ENCODE measurements at places on chromosomes 2 and 18.

GRCh38 chr18:52287151-52287550 lies 52.8 kb upstream of the DCC start:
- no peak for DNase-seq

DNA sequence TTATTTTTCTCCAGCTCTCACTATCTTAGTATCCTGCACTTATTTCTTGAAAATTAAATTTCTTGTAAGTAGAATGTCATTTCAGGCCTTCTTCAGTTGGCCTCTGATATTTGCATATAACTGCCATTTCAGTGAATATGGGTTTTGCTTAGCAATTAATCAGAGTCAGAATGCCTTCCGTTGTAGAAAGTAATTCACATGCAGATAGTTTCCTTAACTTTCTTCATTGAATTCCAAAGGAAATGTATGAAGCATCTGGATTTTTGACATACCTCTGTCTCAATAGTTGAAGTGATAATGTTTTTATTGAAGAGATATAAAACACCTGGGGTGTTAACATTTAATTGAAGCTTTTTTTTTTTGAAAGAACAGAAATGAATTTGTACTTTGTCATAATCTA lies 914.1 kb upstream of the NXPH2 start:
- no peak for DNase-seq

DNA sequence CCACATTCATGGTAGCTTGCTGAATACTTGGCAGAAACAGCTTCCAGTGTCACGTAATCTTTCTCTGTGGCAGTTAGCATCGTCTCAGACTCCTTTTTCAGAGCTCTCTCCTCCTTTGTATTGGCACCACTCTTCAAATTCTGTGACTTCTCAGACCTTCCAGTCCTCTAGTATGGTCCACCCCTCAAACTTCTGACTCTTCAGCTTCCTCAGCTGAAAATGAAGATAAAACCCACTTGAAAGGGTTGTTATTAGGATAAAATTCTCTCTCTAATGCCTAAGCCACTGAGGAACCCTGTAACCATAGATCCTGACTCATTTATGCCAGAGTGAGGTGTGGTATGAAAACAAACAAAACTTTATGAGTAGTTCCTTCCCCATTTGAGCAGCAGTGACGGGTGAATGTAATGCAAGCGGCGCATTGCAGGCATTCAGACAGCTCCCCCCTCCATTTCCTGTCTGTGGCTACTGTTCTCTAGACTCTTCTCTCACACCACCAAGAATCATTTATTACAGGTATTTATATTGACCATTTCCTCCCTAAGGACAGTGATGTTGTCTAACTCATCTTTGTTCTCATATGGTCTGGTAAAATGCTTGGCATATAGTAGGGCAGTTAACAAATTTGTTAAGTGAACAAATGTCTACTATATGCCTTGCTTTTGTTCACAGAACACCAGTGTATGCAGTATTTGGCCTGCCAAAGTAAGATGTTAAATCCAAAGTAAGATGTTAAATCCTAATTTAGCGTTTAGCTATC lies 35.3 kb downstream of the GALNT1 start:
- DNase-seq, result no peak

DNA sequence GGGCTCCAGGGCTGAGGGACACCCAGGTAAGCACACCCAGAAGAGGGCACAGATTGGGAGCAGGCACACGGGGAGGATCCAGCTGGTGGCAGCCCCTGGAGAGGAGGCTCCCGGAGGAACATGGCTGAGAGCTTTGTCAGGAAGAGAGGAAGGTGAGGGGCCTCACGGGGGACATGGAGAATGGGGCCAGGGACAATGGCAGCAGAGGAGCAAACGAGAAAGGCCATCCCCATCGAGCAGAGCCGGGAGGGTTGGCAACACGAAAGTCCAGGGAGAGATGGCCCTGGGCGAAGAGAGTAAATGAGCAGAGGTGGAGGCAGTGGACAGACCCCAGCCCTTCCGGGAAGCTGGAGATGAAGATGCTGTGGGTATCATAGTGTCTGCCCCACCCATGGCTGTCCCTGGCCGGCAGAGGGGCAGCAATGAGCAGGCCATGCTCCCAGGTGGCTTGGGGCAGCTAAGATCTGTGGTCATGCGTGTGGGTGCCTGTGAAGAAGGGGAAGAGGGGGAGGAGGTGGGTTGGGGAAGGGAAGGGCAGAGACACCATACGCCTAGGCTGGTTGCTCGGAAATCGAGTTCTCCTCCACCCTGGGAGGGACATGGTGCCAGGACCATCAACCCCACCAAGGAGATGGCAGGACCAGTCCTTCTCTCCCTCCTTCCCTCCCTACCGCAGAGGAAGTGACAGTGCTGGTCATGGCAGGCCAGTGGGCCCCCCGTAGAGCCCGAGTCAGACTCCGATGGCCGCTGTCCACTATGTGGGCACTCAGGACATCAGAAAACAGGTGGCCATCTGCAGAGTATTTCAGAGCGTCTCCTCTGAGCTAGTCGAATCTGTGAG lies 191.7 kb downstream of the NDUFA10 start:
- no peak for DNase-seq

DNA sequence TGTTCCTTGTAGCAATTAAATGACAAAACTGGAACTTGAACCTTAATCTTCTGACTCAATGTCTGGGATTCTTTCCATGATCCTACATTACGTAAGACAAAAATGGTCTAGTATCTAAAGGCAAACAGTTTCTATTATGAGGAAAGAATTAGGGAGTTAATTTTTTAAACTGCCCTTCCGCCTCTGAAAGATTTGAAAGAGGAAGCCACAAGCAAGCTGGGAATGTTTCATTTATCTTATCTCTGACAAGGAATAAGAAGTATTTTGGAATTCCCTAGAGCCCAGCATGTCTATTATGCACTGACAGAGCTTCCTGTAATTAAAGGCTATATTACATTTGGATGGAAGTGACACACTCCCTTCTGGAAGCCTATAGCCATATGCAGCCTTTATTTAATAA lies 558.8 kb upstream of the CDH2 start:
- peak; percentile 2 for DNase-seq

- DNase-seq, result no peak
These were observed 16.6 kb downstream of the THAP4 start for GRCh38 chr2:241620419-241620769.

DNA sequence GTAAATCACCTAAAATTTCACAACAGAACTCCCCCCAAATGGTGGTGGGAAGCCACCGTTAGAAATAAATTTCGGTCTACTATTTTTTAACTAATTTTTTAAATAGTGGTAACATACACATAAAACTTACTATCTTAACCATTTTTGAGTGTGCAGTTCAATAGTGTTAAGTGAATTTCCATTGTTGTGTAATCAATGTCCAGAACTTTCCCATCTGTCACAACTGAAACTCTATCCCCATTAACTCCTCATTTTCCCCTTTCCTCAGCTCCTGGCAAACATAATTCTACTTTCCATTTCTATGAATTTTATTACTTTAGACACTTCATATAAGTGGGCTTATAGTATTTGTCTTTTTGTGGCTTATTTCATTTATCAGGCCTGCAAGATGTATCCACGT lies 34.1 kb upstream of the HNMT start:
- no peak for DNase-seq

- DNase-seq, result no peak
These were observed 169.8 kb downstream of the MREG start for GRCh38 chr2:215843579-215843978.

DNA sequence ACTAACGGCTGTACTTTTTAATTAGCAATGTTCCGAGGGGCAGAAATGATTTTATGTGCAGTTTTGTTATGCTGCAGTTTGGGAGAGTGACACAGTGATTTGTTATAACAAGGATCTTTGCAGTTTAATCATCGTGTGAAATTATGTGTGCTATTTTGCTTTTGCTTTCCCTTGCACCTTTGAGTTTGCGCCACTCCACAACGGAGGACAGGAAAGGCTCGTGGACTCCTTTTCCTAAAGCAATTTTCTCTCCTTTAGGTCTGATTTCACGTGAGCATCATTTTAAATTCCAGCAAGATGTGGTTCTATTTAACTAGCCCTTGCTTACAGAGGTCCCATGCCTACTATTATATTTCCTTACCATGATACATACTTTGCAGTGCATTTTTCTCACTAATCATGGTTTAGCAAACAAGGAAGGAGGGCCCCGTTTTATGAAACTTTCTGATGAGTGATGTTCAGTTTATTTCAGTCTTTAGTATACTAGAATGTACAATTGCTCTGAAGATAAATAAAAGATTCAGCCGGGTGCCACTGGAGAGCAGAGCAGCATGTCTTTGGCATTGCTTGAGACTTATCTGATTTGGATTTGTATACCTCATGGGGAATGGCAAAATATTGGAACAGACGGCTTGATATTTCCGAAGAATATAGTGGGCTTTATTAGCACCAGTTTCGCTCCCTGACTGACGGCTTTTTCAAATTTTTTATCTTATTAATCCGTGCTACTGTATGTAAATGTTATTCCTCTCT lies 528.2 kb upstream of the FANCL start:
- DNase-seq, result no peak

- no peak for DNase-seq
These were observed 113.8 kb downstream of the SH3RF3 start for GRCh38 chr2:109242654-109243331.

DNA sequence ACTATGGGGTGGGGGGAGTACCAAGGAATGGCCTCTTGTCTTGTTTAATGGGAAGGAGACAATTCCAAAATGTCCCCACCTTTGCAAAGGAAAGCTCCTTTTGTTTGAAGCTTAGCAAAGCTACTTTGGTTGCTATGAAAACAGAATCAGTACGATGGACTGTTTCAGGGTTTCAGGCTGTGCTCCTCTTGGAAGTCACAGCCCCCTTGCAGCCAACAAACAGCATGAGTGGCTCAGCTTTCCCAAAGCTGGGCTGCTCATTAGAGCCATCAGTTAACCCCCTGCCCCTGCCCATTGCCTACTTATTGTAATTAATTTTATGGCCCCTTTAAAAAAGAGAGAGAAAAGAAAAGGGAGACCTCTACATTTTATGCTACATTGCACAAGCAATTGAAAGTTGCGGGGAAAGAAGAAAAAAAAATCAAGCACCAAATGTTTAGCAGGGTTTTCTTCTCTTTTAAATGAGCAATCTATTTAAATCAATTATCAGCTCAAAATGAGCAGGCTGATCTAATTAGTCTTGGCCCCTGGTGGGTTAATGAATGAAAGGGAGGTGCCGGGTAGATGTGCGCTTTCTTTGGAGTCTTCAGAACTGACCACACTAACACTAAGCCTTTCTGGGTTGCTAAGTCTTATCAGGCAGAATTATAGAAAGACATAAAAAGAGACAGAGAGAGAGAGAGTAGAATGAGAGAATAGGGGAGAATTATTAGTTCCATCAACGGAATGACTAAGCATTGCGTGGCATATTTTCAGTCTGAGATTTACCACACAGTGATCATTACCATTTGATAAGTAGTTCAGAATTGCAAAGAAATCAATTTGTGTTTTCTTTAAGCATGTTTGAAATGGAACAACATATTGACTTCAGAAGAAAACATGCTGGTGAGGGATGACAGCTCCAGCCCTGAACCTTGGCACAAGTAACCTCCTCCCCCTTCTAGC lies 284.9 kb downstream of the INSIG2 start:
- DNase-seq, result no peak

- no peak for DNase-seq
These were observed 34.5 kb upstream of the CCDC93 start for GRCh38 chr2:118048401-118048800.

- no peak for DNase-seq
These were observed 148.1 kb downstream of the EML6 start for GRCh38 chr2:54871457-54872107.

- no peak for DNase-seq
These were observed 65.6 kb upstream of the SCN1A start for GRCh38 chr2:166193407-166193806.

DNA sequence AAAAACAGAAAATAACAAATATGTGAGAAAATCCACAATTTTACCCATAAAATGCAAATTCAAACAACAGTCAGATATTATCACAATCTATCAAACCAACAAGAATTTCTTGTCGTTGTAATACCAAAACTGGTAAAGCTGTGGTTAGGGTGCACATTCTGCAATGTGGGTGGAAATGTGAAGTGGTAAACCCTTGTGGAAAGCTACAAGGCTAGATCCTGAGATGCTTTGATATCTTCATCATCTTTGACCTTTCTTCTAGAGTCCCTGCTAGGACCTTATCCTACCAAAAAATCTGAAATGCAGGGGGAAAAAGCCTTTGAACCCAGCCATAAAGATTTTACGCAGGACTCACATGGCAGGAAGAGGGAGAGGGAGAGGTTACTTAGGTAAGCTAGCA lies 17.2 kb upstream of the ATG16L1 start:
- DNase-seq, result no peak

DNA sequence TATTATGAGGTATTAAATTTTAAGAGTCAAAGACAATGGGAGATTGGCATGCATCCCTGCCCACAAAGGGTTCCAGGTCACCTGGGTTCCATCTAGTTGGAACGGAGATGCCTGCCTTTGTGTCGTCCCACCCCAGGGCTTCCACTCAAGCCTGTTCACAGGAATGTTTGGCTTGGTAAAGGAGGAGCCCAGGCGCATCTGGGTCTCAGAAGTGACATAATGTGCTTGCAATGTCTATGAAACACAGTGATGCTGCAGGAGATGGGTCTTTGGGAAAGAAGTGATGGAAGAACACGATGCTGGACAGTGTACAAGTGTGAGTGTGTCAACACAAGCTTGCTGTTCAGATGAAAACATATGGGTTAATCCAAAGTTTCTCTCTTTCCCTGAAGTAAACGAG lies 49.6 kb upstream of the ZNF396 start:
- DNase-seq, result no peak

DNA sequence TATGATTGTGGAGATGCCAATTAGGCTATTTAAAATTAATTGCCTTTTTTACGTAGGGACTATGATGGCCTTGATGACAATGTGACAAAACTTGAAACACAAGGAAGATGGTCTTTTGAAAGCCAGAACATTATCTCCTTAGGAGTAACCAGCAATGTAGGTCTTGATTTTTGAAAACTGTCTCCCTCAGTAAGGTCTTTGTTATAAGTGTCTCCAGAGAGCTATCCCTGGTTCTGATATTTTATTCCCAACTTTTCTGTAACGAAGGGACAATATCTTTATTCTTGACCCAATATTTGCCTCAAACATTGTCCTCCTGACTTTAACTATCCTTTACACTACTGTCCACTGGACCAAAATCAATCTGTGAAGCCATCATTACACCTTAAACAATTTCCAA lies 493.2 kb downstream of the CCDC85A start:
- no peak for DNase-seq

GRCh38 chr2:68390586-68390985 lies 25.5 kb downstream of the PLEK start:
- DNase-seq, result no peak

GRCh38 chr2:201320701-201321100 lies 36.4 kb downstream of the FLACC1 start:
- DNase-seq, result no peak
